ENCODE measurements at places on chromosomes 6 and 20.

DNA sequence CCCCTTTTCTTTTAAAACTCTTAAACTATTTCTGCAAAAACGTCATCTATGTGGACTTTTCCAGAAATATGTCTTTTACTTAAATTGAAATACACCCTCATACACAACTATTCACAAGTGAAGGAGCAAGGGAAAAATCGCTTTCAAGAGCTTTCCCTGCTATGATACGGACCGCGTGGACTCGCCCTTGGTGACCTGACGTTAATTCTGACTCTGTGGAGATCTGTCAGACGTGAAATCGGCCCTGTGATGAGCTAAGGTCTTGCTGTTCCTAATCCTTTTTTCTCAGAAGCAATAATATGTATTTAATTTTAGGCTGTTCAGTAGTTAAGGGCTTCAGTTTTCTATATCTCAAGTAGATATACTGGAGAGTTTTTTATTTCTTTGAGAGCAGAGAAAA is 113.6 kb downstream of the RPP40 start:
- DNase-seq = no peak

- DNase-seq = no peak
Observed at GRCh38 chr6:146819596-146820320, 221.0 kb downstream of the ADGB start.

DNA sequence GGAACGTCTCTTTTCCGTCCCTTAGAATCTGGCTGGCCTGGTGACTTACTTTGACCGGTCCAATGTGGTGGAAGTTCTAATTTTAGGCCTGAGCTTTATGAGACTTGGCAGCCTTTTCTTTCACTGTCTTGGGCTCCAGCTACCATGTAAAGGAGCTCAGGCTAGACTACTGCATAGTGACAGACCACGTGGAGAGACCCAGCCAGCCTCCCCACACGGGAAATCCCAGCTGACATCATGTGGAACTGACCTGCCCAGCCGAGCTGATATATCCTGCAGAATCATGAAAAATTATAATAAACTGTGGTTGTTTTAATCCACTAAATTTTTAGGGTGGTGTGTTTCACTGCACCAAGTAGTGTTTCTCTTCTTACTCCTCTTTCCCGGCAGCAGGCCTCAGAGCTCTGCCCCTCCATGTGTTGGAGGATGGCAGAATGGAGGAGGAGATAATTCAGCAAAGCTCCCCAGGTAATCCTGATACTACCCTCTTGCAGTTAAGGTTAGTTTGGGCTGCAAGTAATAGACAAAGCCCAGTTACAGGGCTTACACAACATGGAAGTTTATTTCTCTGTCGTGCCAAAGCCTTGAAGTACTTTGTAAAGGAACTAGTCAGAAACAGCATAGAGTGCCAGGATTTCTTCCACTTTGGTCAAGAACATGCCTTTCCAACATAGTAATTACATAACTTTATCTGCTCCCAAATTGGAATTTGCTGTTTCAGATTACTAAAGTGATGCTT is 87.5 kb downstream of the SH3BGRL2 start:
- no peak for DNase-seq

GRCh38 chr20:15063081-15063480 is 725.7 kb upstream of the FLRT3 start:
- no peak for DNase-seq

Measured in Right ventricle myocardium superior (tissue), 1 donor.